ENCODE measurements at places on chromosomes 5 and 9.

DNA sequence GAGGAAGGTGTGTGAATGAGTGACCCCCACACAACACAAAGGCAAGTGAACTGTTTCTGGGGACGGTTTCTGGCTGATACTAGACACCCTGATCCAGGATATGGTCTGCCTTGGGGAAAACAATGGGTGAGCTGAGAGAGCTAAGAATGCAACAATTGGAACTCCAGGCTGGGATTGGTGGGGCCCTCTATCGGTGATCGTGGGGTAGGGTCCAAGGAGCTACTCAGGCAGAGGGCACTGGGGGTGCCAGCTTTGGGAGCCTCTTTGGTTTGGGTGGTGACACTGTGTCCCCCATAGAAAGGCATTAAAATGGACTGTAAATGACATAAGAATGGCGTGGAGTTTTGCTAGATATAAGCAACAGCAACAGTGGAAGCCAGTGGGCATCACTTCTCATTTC, 439.1 kb downstream of the DMAC1 start:
- DNase-seq, result no peak

GRCh38 chr9:92257327-92257726, 36.2 kb downstream of the IARS1 start:
- DNase-seq, result no peak

DNA sequence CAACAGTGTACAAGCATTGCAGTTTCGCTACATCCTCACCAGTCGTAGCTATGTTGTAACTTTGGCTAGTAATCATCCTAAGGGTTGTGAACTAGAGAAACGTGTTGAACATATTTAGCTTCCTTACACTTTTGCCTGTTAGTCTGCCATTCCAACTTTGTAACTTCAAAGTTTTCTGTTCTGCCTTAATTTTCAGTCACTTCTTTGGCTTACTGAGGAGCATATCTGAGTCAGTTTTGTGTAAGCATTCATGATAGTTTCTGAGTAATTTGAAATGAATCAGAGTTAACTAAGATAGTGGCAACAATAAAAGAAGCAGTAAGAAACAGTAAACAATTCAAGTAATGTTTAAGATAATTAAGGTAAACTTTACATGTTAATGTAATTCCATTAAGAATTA, 58.9 kb upstream of the MCCC2 start:
- DNase-seq, result no peak

GRCh38 chr9:104748359-104749031, 1.0 kb downstream of the NIPSNAP3A start:
- no peak for DNase-seq

DNA sequence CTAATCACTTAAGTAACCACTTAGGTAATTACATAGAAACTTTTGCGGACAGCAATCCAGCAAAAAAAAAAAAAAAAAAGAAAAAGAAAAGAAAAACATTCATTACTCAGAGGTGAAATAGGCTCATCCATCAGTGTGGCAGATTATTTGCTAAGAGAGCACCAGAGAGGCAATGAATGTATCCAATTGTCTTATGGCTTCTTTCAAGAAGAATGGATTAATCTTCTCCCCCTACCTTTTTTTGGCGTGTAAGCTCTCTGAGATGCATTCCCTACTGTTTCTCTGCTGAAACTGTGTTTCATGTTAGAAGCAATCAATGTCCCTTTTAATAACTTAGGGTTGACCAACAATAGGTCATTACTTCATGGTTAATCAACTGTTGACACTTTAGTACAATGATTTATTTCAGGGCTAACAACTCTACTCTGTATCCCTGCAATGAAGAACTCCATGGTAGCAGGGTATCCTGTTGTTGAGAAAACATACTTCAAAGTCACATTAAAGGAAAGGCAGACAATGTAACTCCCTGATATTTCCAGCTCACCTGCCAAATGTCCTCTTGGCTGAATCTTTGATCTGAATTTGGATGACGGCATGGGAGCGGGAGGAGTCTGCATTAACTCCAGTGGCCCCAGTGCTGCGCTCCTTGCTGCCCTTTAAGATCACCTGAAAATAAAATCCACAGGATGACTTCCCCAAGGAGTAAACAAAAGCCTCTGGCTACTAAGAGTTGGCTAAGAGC, 57.6 kb downstream of the KIF24 start:
- no peak for DNase-seq

DNA sequence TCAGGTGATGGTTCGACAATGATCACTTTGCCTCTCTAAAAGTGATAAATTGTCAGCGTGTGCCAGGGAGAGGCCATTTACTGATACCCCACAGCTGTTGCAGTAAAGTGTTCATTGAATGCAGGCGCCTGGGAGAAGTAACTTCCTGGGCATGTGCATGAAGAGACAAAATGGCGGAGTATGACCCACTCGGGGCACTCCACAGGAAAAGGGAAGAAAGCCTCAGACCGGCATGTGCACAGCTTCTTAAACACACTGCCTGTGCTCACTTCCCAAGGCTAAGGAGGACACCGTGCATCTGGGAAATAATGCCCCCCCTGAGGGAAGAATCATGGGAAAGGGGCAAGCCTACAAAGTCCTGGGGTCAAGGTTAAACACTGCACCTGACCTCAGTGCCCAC, 329.5 kb downstream of the ICE1 start:
- no peak for DNase-seq

DNA sequence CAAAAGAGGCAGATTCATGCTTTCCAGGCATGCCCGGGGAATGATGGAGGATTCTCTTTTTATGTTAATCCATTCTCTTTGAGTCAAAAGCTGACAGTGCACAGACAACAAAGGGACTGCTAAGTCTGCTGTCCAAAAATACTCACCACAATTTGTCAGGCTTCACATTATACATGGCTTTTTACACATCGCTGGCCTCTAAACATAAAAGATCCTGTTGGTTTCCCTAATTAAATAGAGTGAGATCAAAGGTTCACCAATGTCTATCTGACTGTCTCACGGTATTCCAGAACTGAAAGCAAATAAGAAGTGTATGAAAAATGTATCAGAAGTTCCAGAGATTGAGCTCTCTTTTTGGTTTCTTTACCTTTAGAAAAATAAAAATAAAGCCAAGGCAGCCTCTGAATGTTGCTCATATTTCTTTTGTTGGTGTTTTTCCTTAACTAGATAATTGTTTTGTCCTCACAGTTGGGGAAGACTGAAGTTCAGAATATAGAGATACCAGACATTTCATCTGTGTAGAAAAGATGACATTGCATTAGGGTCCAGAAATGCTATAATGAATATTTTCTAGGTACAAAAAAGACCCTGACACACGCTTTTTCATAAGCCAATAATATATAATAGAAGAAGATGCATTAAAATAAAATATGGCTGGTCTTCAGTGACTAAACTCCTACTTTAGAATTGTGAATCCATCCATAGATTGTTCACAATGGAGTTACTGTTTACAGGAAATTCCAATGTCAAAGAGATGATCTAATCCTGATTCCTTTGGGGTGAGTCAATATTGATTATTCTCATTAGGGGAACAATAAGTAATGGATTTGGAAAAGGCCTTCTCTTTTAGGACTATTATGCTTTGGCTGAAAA, 688.2 kb upstream of the CDH6 start:
- DNase-seq, result no peak

GRCh38 chr9:126275386-126276001, 51.1 kb upstream of the MVB12B start:
- no peak for DNase-seq
